ENCODE measurements at places on chromosomes 12 and 14.

DNA sequence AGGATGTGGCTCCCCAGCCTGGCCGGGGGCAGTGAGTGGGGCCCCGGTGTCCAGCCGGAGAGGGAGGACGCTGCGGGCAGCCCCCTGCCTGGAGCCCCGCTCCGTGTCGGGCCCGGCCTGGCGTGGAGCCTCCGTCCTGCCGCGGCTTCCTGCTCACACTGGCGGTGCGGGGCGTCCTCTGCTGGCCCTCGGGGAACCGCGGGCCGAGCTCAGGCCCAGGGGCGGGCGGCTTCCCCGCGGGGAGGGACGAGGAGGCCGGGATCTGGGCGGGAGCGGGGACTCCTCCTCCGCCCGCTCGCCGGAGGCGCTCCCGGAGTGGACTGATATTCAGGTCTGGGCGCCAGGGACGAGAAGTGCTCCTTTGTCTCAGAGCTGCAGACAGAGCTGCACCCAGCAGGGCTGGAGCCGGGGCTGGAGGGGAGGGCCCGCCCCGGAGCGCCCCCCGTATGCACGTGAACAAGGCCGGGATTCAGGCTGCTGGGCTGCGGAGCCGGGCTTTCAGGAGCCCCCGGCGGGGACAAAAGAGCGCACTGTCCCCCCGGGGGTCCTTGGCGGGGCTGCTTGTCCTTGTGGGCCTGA, 2.2 kb downstream of the MMP17 start:
- peak; percentile 80 for DNase-seq

DNA sequence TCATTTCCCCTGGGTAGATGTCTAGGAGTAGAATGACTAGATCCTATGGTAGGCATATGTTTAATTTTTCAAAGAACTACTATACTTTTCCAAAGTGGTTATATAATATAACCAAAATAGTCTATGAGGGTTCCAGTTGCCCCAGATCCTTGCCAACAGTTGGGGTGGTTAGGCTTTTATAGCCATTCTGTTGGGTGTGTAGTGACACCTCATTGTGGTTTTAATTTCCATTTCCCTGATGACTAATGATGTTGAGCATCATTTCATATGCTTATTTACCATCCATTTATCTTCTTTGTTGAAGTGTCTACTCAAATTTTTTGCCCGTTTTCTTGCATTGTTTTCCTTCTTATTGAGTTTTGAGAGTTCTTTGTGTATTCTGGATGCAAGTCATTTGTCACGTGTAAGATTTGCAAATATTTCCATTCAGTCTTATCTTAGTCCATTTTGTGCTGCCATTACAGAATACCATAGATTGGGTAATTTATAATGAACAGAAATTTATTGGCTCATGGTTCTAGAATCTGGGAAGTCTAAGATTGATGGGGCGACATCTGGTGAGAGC, 4.7 kb downstream of the SYNE2 start:
- DNase-seq: no peak

- no peak for DNase-seq
Observed at GRCh38 chr12:27711317-27711682, 668 bp downstream of the MRPS35 start.

DNA sequence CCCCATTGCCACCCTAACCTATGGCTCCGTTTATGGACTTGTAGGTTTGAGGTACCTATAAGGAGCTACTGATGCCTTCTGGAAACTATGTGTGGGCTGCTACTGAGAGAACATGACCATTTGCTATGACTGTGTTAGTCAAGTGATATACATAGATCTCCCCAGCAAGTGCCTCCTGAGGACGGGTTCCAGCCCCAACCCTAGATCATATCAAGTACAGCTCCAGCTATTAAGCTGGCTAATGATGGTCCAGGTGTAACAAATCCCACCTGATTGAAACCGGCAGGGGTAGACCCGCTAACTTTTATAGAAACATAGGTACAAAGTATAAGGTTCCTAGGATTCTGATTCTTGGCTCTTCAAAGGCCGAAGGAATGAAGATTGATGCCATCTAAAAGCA, 23.7 kb downstream of the NINJ2 start:
- no peak for DNase-seq

DNA sequence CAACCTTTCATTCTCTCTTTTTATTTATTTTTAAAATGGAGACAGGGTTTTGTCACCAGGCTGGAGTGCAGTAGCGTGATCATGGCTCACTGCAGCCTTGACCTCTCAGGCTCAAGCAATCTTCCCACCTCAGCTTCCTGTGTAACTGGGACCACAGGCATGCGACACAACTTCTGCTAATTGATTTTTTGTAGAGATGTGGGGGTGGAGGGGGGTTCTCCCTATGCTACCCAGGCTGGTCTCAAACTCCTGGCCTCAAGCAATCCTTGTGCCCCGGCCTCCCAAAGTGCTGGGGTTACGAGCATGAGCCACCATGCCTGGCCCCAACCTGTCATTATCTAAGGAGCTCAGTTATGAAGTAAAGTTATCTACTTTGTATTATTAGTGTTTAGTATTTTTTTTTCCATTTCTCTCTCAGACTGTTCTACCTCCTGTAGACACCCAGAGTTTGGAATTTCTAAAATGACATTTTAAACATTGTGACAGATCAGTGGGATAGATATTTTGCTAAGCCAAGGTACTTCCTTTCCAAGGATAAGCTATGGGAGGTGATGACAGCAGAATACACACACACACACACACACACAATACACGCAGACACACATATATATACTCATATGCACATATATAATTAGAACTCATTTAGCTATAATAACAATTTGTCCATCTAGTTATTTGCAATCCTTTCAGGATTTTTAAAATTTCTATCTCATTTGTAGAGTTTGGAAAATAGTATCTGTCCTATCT, 2.1 kb upstream of the USP44 start:
- DNase-seq: no peak

GRCh38 chr12:56221232-56221756, 428 bp downstream of the RNF41 start:
- no peak for DNase-seq

DNA sequence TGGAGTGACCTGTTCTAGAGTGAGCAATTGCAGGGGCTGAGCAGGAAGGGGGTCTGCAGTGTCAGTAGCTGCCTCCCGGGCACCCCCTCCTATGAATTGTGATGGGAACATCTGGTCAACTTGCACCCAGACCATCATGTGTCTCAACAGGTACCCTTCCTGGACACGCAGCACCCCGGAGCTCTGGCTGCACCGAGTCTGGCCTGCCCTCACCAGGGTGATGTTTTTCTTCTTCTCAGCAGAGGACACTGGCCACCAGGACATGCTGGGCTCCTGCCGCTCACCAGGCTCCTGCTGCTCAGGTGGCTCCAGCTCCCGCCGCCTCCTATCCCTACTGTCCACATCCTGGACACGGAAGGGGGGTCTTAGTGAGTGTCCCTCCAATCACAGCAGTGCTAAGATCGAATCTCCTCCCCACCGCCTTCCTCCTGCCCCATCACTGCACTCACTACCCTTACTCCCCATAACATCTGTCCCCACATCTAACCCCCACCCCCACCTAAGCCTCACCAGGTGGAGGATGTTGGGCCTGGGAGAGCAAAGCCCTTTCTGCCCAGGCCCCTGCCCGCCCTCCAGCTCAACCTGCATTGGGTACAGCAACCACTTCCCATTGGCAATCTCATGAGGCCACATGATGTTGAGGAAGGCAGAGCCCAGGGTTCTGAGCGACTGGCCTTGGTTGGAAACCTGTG, 14.9 kb downstream of the ITGA7 start:
- no peak for DNase-seq

DNA sequence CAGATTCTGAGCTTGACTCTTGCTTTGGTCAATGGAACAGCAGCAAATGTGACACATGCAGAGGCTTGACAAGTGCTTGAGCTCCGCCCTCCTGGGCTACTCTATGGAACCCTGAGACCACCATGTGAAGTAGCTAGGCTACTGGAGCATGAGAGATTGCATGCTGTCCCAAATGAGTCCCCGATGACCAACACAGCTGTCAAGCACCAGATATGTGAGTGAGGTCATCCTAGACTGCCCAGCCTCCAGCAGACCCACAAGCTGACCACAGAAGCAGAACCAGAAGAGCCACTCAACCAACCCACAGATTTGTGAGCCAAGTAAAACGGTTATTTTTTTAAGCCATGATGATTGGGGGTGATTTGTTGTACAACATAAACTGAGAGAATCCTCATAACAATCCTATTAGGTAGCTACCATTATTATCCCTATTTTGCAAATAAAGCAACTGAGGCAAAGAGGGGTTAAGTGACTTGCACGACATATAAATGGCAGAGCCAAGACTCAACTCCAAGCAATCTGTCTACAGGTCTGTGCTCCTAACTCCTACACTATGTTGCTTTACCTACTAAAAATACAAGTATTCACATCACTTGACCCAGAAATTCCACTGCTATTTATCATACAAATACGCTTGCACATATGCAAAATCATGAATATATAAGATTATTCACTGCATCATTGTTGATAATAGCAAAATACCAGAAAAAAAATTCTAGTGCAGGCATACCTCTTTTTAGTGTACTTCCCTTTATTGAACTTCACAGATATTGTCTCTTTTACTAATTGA, 136.2 kb downstream of the NDUFA12 start:
- DNase-seq: no peak

DNA sequence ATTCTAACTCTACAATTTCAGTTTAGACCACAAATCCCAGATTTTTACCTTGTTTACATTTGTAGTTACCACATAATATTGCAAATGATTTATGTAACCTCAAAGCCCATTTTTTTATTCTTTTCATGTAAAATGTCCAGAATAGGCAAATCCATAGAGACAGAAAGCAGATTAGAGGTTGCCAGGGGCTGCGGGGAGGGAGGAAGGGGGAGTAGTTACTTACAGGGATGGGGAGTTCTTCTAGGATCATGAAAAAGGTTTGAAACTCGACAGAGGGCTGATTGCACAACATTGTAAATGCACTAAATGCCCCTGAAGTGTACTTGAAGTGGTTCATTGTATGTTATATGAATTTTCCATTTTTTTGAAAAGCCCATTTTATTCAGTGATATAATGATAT, 66.5 kb downstream of the PPP2R5C start:
- no peak for DNase-seq

- DNase-seq: no peak
Observed at GRCh38 chr12:4579305-4580102, 17.5 kb downstream of the DYRK4 start.

- no peak for DNase-seq
Observed at GRCh38 chr12:122190842-122191668, 8.1 kb downstream of the LRRC43 start.

DNA sequence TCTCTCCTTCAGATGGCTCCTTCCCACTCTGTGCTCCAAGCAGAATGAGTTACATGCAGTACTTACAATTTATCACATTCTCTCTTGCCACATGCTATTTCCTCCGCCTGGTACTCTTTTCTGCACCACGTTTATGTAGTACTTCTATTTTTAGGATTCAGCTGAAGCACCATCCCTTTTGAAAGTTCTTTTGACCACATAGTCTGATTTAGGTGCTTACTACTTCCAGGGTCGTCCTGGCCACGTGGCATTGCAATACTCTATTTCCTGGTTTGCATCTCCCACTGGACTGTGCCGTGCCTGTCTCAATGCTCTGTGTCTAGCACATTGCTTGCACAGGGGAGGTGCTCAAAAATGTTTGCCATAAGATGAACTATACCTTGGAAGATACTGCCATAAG, 16.3 kb upstream of the TBC1D30 start:
- DNase-seq: no peak

DNA sequence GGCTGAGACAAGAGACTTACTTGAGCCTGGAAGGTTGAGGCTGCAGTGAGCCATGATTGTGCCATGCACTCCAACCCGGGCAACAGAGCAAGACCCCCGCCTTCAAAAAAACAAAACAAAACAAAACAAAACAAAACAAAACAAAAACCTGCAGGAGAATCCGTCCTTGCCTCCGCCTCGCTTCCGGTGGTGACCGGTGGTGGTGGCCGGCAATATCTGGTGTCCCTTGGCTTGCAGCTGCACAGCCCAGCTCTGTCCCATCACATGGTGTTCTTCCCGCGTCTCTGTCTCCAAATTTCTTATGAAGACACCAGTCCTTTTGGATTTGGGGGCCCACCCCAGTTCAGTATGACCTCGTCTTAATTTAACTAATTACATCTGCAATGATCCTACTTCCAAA, 10.0 kb downstream of the SMIM41 start:
- DNase-seq: no peak

- no peak for DNase-seq
Observed at GRCh38 chr14:33972583-33973081, 21.8 kb upstream of the EGLN3 start.

DNA sequence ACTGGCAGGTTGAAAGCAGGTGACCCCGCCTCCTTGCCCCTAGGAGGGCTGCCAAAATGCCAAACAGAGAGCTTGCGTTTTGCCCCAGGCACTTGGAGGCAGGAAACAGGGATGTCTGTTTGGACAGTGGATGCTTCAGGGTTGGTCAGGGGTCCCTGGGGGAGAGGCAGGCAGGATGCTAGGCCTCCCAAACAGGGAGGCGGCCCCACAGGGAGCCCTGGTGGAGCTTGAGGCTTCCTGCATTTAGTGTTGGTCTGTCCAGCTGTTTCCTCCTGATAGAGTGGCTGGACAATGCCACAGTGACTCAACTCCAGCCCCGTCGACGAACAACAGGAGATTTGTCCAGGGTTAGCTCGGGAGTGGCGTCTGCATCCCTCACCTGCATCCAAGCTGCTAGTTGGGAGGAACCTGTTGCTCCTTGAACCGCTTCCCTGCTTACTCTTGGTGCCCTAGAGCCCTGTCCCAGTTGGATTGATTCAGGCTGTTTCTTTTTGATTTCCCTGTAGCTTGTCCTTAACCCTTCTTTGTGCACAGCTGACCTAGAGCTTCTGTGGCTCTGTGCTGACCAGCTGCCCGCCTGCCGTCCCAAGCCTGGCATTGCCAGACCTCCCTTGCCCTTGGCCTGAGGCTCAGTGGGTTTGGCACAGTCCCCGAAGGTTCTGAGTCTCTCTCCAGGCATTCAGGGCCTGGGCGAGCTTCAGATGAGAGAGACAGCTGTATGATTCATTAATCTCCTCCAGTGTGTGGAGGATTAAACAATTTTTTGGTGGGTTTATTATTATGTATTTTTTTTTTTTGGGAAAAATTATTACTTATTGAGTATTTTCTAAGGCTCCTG, 45.9 kb downstream of the TSPAN9 start:
- DNase-seq: no peak

- no peak for DNase-seq
Observed at GRCh38 chr12:92551210-92551609, 151.6 kb upstream of the PLEKHG7 start.

DNA sequence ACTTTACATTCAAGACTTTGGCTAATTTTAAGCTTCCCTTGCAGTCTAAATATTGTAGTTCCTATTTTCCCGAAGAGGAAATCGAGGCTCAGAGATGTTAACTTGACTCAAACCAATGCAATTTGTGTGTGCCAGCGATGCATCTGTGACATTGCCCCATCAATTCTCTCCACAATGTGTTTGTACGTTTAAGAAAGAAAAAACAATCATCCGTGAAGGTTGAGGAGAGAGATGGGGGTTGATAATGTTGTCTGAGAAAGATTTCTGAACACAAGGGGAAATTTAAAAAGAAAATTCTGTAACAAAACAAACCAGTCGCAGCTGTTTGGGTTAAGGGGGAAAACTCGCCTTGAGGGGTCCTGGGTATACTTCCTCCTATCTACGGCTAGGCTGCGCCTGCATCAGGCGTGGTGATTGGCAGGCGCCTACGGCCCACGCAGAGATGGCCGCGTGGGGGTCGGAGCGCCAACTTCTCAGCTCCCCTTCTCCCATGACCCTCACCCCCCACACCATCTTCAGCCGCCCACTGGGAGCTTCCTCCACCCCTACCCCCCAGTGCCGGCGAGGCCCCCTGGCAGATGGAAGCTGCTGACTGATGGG, 12.3 kb downstream of the SIX1 start:
- no peak for DNase-seq

Measured in COR-L47 (cell line).